ENCODE measurements at places on chromosomes 1 and 21. TPM values are rescaled to one million over a fixed set of nuclear protein-coding genes. Genes with fewer than 3 reads are reported as not detected.

TMEM81 gene
- 2.4 TPM for total RNA-seq

KIF26B gene
- total RNA-seq, result 9.8 TPM

OR2T33 gene
- not detected for total RNA-seq

LRRC71 gene
- not detected for total RNA-seq

TEDDM1 gene
- total RNA-seq, result not detected

PCP4L1 gene
- not detected for total RNA-seq

SYNC gene
- 6.5 TPM for total RNA-seq

MMP23B gene
- 1.1 TPM for total RNA-seq

OR2L13 gene
- not detected for total RNA-seq

OLFML3 gene
- total RNA-seq, result 0.49 TPM

TMEM50B gene
- total RNA-seq, result 24.6 TPM

MARCKSL1 gene
- 89.6 TPM for total RNA-seq
